Right lobe of liver (tissue), 6 donors: ENCODE measurements at places on chromosomes 11 and 22. TPM values are rescaled to one million over a fixed set of nuclear protein-coding genes. Genes with fewer than 3 reads are reported as not detected.

MPZL3 gene
- total RNA-seq, result 2.7 TPM

QSER1 gene
- 7.7 TPM for total RNA-seq

RAB39A gene
- total RNA-seq, result 1.2 TPM

LINC01488 gene
- not detected for total RNA-seq

OR10A2 gene
- total RNA-seq, result not detected

BTG4 gene
- not detected for total RNA-seq

FAM111B gene
- total RNA-seq, result 0.15 TPM

C22orf39 gene
- total RNA-seq, result 15.7 TPM

PHLDB1 gene
- total RNA-seq, result 6.0 TPM

SCGB1D1 gene
- total RNA-seq, result not detected
